ENCODE measurements at places on chromosomes 2 and 18. TPM values are rescaled to one million over a fixed set of nuclear protein-coding genes. Genes with fewer than 3 reads are reported as not detected.

Gene RNU2-63P
- total RNA-seq = not detected

Gene SIX2
- total RNA-seq = 4.0 TPM

Gene NCKAP5
- 1.7 TPM for total RNA-seq

DNA sequence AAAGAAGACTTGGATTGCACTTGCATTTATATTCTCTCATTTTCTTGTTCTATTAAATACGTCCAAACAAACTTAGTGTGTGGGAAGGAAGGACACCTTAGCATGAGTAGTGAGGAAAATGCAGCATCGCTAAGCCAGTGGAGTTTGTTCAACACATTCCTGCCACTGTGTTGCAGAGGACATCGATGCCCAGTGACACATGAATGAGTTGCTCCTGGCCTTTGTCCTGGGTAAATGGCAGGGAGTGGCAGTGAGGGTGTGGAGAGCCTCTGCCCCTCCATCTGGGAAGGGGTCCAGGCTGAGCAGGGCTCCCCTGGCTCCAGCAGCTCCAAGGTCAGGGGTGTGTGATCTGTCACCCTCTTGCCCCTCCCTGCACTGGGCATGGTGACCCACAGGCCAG, 75.9 kb downstream of the CABLES1 start:
- DNase-seq = no peak
- no peak overlapping the region for H3K4me3 ChIP-seq
- H3K27me3 ChIP-seq = no peaks in the 10 kb centered on the region
- no peaks in the 10 kb centered on the region for H3K4me1 ChIP-seq
- H3K36me3 ChIP-seq = peaks cover 6% of the 10 kb centered on the region

- H3K27me3 ChIP-seq = no peaks in the 10 kb centered on the region
- no peaks in the 10 kb centered on the region for H3K36me3 ChIP-seq
- no peak overlapping the region for H3K4me3 ChIP-seq
- no peak overlapping the region for H3K27ac ChIP-seq
- no peak for DNase-seq
- H3K4me1 ChIP-seq = no peaks in the 10 kb centered on the region
These were observed 368.1 kb upstream of the CDH19 start for GRCh38 chr18:66971960-66972359.
